Stimulated activated CD8-positive, alpha-beta memory T cell treated with anti-CD3 and anti-CD28 coated beads, Interleukin-4, amount 100 ng/mL, for 1 hour (primary cell): ENCODE measurements at places on chromosomes 3 and 15.

DNA sequence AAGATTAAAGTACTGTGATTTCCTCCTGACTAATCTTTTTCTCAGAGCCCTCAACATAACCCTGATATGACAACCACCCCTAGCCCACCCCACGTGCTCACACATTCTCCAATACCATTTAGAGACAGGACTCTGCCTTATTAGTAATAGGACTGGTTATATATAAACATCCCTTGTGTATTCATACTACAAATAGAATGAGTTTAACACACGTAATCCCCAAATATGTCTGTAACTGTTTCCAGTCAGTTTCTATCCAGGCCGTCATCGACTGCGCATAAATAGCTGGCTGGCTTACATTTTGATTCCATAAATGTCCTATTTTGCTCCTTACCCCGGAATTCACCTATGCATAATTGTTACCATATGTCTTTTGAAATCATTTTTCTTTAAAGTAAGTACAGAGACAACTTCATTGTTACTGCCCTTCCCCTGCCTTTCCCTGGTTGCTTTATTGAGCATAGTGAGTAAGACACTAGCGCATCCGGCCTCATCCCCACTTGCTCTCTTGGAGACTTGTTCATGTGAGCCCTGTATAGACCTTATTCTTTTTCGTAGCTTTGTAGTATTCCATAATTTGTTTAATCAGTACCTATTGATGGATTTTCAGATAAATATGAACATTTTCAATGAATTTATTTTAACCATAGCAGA, 3.5 kb upstream of the P2RY14 start:
- DNase-seq: no peak

DNA sequence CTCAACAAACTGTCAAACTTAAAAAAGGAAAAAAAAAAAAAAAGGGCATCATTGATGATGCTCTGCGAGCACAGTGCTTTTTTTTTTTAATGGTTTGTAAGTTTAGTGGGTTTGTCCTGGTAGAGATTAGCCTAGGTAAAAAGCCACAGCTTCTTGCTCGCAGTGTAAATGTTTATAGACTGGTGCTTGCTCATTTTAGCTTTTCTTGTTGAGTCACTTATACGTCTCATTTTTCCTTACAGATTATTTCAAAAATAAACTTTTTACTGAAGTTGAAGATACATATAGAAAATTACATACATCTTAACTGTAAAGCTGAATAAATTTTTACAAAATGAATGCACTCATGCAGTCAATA, 16.5 kb upstream of the TRA2B start:
- no peak for DNase-seq

GRCh38 chr3:62110443-62111225, 262.7 kb downstream of the FEZF2 start:
- DNase-seq: no peak

- DNase-seq: no peak
Observed at GRCh38 chr3:17793542-17794195, 51.2 kb upstream of the TBC1D5 start.

DNA sequence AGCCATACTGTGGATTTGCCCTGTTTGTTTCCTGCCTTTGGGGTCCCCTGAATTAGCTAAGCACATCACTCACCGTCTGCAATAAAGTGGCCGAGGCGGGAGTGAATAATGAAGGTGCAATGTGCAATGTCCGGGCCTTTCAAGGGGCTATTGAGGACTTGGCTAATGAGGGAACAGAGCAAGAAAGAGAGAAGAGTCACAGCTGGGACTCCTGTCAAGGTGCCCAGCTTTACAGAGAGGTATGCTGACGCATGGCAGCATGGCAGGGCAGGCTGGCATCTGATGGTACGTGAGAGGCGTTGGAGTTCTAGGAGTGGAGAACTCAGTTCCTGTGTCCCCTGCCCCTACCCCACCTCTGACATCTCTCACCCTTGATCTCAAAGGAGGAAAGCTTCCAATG, 13.8 kb upstream of the ATP2B2 start:
- no peak for DNase-seq

- DNase-seq: no peak
Observed at GRCh38 chr3:102810937-102811336, 376.1 kb downstream of the ZPLD1 start.
